IMR-90 (cell line): ENCODE measurements at places on chromosomes 7 and 10.
A peak's percentile ranks its signal among the peaks of the same experiment; 100 is the strongest.

GRCh38 chr7:132757783-132758182 lies 181.5 kb upstream of the PLXNA4 start:
- DNase-seq: no peak

DNA sequence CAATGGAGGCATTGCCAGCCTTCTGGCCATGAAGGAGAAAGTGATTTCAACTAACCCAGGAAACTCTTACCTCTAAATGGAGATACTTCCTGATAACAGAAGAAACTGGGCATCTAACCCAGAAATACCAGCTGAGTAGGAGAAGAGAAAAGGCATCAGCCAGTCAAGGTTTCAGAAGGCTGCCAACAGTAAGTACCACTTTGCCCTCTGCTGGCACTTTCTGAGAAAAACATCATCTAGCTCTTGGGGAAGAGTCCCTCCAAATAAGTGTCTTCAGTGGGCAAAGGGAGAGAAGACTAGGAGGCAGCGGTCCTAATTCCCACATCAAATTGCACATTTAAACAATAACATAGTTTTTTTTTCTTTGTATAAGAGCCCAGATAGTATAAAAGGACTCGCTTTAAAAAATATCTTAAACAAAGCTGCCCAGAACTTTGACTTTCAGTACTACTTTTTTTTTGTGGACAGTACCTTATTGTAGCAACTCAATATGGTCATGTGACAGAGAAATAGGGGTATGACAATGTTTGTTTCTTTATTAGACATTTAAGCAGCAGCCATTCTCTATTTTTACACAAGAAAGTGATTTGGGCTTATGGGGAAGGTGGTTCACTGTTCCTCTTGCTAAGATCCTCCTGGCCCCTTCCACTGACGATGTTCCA lies 157.3 kb downstream of the CTTNBP2 start:
- DNase-seq: peak; percentile 75

DNA sequence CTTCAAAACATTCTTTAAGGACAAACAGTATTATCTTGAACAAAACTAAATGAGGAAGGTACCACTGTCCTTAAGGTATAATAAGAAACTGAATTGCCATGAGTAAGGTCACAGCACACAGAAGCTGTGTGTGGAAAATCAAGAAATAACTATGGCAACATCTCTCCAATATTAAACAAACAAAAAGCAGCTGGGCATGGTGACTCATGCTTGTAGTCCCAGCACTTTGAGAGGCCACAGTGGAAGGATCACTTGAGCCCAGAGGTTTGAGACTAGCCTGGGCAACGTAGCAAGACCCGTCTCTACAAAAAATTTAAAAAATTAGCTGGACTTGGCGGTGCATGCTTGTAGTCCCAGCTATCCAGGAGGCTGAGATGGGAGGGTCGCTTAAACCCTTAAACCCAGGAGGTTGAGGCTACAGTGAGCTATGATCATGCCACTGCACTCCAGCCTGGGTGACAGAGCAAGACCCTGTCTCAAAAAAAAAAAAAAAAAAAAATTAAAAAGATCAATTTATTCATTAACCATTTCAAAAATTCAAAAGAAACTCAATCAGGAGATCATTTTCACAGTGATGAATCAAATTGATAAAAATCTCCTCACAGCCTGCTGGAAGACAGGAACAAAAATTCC lies 195.4 kb downstream of the SKIDA1 start:
- DNase-seq: peak; percentile 92

GRCh38 chr10:20713420-20713819 lies 183.7 kb downstream of the NEBL start:
- no peak for DNase-seq

DNA sequence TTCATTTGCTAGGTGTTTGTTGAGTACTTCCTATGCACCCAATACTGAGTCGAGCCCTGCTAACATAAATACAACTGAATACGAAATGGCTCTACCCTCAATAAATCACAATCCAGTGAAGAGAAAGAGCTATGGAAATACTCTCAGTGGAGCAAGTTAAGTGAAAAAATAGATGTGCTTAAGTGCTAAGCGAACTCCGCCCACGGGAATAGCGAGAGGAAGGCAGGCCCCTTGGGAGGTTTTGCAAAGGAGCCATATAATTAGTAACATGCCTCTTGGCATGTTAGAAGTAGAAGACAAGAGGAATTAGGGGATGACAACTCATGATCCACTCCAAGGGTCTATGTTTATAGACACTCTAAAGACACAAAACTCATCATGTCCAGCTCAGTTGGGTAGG lies 42.8 kb upstream of the TSPAN33 start:
- DNase-seq: no peak

- DNase-seq: no peak
These were observed at the start of gene UFSP1 for GRCh38 chr7:100888988-100889750. Gene UFSP1, minus strand, starts transcription at chr7:100889715. Its CDS starts 444 bp downstream, at chr7:100889271.

GRCh38 chr10:127358337-127358736 lies 161.9 kb upstream of the INSYN2A start:
- no peak for DNase-seq

GRCh38 chr7:74584160-74584954 lies 73.2 kb upstream of the GTF2I start:
- no peak for DNase-seq

DNA sequence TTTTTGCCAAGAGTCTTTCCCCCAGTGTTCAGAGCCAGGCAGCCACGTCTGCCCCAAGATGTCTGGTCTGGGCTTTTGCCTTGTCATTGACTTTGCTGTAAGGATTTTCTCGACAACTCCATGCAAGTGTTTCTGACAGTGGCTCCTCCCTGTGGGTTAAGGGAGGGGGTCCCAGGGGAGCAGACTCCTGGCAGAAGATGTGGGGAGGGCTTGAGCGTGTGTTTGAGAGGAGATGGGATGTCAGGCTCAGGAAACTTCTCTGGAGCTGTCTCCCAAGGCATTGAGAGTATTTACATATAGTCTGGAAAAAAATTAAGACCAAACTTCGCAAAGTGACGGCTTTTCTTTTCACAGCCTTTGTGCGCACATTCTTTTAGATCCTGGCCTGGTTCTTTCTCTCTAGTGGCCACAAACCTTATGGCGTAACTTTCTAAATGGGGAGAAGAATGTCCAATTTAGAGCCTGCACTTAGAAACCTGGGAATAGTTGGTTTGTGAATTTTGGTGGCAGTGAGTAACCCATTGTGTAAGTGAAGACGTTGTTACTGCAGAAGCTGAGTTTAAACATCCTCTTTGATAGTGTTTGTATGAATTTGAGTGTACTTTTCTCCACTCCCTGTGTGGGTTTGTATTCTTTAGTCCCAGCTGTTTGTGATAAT lies 201.5 kb downstream of the LRMDA start:
- DNase-seq: no peak

DNA sequence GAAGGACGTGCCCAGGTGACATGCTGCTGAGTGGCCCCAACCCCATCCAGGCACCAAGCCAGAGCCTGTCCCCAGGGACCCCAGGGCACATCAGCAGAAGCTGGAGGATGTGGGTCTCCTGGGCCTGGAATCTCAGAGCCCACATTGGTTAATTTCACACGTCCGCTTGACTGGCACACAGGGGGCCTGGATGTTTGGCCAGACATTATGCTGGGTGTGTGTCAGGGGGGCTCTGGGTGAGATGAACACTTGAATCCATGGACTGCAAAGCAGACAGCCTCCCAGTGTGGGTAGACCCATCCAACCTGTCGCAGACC lies 79.1 kb upstream of the RET start:
- no peak for DNase-seq

- no peak for DNase-seq
These were observed 13.9 kb downstream of the BUD31 start for GRCh38 chr7:99422625-99423024.

DNA sequence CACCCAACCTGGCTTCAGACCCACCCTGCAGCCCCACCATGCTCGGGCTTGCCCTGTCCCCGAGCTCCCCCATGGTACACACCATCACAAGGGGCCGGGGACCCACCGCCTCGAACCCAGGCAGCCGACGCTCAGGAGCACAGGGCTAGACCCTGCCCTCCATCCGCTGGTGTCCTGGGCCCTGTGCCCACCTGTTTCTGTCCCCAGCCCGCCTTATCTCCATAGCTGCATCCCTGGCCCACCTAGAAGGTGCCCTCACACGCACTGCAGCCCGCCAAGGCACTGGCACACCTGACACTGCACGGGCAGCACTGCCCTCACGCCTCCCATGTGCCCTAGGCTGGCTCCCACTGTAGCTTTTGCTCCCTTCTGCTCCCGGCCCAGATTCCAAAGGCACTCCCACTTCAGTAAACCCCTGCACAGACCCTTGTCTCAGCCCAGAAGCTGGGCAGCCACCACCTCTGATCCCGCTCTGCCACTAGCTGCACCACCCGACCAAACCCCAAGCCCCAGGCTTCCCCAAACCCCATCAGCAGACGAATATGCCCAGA lies 17.1 kb downstream of the YKT6 start:
- DNase-seq: no peak

- DNase-seq: peak; percentile 38
These were observed 221.5 kb upstream of the CELF2 start for GRCh38 chr10:10796061-10796773.

GRCh38 chr10:73859784-73860491 lies 14.4 kb downstream of the CAMK2G start:
- no peak for DNase-seq

DNA sequence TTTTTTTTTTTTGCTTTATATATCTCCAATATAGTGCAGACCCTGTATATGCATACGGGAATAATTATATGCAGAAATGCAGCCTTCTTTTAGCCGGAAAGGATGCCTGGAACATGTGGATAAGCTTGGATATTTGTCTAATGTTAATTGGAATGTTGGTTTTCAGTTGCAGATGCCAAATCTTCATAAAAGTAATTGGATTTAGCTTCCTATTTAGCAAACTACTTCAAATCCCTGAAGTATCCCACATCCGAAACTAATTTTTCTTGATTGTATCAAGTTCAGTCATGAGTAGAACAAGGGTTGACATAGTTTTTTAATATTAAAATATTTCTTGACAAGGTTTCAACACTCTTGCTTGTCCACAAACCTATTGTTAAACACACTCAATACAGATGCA lies 281.7 kb downstream of the BBS9 start:
- DNase-seq: no peak

DNA sequence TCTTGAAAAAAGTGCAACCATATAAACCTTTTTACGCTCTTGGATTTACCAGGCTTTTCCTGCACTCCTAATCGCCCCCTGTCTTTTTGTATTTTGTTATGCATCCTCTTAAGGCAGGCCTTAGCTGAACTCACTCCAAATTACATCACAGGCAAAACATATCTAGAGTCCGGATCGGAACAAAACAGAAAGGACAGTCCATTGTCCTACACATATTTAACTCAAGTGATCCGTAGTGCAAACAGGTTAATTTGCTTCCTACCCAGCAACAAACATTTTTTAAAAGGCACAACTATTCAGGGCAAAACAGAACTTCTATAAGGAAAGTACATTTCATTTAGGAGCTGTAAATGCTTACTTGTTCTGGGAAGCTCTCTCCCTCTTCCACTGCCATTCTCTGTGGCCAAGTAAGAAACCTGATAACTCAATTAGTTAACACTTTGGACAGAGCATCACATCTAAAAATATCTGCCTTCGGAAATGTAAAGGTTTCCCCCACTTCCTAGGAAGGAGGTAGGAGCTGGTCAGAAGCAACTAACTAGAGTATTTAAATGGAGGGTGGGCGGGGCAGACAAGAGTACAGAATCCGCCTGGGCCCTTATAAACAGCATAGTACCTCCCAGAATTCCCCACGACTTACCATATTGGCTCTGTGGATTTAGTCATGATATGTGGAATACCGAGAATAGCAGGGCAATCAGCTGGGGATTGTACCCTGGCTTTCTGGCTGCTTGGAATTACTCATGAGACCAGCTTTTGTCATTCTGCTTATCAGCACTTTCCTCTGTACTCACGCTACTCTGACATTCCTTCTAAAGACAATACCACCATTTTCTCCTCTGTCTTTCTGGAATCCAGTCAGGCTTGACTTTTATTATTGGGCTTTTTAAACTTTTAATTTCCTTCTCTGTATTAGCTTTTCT lies 89.5 kb downstream of the ANK3 start:
- DNase-seq: peak; percentile 52

DNA sequence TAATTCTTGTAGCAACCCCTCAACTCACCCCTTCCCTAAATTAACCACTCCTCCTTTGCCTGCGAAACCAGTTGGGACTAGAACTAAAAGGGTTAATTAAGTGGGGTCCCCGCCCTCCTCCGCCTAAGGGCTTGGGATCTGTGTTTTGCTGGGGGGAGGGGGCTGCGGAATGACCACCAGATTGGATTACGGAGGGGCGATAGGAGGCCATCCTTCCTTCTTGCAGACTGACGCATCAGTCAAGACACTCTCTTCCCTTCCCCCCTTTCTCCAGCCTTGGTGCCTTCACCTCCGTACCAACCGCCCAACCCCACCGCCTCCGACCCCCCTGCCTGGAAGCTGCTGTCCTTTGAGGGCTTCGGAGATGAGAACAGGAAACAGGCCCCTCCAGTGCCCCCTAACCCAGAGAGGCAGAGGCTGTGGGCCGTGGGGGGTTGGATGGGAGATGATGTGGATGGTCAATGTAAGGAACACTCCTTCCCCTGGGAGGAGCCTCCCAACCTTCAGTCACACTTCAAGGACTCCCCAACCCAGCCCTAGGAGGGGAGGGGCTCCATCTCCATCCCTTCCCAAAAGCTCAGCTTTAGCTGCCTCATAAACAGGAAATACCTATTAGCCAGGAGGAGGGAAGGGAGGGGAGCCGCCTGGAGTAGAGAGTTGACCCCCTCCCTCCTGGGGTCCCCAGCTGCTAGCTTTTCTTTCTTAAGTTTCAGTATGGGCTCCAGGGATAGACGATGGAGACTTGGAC lies 997 bp upstream of the LDB1 start:
- peak; percentile 90 for DNase-seq

GRCh38 chr7:135217645-135218509 lies 6.6 kb upstream of the WDR91 start:
- no peak for DNase-seq

GRCh38 chr7:108311446-108312168 lies 144.6 kb downstream of the NRCAM start:
- DNase-seq: no peak

DNA sequence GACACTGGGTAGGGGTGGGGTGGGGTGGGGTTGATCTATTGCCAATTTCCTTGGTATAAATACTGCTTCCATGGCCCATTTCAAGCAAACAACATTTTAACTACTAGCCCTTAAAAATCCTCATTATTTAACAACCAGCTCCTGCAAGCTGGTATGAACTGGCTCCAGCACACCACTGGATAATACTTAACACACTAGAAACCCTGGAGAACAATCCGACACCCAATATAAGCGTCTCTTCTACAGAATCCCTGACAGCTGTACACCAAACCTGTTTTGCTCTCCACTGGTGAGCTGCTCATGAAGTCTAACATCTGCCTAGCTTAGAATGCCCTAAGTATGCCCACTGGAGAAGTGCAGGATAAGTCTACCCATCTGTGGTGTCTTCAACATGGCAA lies 116.8 kb downstream of the HIPK2 start:
- no peak for DNase-seq

DNA sequence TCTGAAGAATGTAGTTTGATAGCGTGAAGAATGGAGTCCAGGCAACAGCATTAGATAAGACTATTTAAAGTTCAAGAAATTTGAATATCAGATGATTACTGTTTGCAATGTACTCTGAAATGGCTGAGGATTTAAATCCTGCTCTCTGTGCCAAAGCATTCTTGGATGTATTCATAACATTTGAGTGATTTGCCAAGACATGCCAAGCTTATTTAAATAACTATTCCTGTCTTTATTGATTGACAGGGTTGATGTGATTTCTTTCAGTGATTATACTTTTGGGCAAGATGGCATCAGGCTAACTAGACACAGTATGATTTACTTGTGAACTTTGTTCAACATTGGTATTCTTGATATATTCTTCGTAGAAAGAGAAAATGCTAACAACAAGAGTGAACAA lies 168.7 kb downstream of the GNAI1 start:
- DNase-seq: no peak

- no peak for DNase-seq
These were observed 24.2 kb upstream of the MGMT start for GRCh38 chr10:129442866-129443265.
